Hepatic stellate cell (primary cell): ENCODE measurements at places on chromosomes 1 and 21.
A peak's percentile ranks its signal among the peaks of the same experiment; 100 is the strongest.

GRCh38 chr1:169795687-169796086, 980 bp upstream of the METTL18 start:
- DNase-seq, result no peak

DNA sequence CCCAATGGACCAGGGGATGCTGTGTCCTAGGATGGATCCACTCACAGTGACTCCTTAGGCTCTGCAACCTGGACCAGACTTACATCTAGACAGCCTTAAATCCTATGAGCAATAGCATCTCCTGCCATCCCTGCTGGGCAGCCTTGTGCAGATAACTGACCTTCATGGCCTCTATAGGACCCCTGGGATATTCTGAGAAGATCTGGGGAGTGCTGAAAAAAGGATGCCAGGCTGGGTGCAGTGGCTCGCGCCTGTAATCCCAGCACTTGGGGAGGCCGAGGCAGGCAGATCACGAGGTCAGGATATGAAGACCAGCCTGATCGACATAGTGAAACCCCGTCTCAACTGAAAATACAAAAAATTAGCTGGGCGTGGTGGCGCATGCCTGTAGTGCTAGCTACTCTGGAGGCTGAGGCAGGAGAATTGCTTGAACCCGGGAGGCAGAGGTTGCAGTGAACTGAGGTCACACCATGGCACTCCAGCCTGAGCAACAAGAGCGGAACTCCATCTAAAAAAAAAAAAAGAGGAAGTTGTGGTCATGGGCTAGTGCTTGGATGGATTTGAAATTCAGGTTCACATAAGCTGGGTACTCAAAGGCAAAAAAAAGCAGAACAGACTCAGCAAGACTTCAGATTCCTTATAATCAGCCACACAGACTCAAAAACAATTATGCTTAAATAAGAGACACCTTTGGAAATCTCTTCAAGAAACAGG, 10.9 kb upstream of the SH2D1B start:
- no peak for DNase-seq

- no peak for DNase-seq
Measured at GRCh38 chr1:216898801-216899200, 175.6 kb upstream of the ESRRG start.

DNA sequence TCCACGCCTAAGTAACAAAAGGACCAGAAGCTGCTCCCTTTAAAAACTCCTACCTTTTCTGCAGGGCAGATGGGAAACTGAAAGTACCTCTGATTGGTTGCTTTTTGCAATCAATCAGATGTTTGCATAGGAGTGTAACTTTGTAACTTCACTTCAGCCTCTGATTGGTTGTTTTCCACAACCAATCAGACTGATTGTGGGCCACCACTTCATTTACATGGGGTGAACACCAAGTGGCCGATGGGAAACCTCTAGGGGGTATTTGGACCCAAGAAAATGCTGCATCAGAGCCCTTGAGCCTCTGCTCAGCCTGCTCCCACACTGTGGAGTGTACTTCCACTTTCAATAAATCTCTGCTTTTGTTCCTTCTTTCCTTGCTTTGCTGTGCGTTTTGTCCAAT, 32.8 kb upstream of the CD1D start:
- no peak for DNase-seq

GRCh38 chr1:93078203-93078602, 880 bp upstream of the MTF2 start:
- DNase-seq, result no peak

DNA sequence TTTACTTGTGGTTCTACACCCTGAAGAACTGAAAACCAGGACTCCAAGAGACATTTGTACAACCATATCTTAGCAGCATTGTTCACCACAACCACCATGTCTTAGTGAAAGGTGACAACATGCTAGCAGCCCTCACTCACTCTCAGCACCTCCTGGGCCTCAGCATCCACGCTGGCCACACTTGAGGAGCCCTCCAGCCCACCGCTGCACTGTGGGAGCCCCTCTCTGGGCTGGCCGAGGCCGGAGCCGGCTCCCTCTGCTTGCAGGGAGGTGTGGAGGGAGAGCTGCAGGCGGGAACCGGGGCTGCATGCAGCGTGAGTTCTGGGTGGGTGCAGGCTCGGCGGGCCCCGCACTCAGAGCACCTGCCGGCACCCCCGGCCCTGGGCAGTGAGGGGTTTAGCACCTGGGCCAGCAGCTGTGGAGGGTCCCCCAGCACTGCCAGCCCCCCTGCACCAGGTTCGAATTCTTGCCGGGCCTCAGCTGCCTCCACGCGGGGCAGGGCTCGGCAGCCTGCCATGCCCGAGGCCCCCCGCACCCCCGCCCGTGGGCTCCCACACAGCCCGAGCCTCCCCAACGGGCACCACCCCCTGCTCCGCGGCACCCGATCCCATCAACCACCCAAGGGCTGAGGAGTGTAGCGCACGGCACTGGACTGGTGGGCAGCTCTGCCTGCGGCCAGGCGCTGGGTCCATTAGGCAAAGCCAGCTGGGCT, 9.2 kb downstream of the C1orf159 start:
- no peak for DNase-seq

- DNase-seq, result peak; percentile 57
Measured at GRCh38 chr1:20194757-20195461, 8.6 kb upstream of the PLA2G2C start.

DNA sequence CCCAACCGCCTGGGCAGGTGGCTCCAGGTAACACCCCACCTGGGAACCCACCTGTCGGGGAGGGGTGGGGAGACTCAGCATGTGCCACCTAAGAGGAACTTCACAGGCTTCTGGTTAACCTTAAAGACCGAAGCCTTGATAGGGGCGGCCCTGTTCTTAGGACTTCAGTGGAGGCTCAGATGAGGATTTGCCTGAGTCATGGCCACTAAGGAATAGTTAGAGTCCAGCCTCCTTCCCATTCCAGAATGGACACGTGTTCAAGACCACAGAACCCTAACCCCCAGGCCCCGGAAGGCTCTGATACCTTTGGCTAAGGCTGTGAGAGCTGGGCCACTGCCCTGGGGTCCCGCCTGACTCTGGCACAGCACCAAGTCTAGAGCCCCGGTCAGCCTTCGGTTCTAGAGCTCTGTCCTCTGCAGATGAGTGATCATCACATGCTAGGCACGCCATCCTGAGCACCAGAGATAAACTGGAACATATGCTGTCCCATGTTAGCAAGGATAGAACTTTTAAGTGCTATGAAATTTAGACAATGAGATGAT, 20.3 kb downstream of the PADI6 start:
- no peak for DNase-seq

DNA sequence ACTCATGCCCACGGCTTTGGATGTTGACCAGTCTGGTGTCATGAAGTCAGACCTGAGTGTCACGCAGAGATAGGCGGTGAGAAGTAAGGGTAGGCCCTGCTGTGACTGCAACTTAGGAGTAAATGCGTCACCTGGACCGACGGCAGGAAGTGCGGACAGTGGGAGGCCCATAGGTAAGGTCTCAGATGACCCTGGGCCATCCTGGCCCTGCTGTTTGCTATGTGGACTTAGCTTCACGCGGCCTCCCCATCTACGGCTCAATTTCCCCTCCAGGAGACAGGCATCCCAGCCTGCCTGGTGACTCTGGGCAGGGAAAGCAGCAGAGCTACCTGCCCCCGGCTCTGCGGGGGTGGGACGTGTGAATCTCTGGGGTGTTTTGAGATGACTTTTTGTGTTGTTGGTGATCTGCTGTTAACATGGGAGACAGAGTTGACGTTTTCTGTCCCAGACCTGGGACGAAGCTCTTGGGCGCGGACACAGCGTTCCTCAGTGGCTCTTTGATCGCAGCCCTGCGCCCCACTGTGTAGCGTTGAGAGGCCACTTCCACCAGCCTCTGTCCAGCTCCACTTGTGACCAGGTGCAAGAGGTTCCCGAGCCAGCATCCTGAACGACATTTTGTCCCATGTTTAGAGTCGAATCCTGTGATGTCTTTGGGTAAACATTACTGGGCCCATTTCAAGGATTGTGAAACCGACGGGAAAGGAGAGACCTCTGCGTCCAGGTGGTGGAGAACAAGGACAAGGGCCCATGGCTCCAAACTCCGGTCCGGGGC, 39.9 kb downstream of the CRYAA start:
- DNase-seq, result no peak

DNA sequence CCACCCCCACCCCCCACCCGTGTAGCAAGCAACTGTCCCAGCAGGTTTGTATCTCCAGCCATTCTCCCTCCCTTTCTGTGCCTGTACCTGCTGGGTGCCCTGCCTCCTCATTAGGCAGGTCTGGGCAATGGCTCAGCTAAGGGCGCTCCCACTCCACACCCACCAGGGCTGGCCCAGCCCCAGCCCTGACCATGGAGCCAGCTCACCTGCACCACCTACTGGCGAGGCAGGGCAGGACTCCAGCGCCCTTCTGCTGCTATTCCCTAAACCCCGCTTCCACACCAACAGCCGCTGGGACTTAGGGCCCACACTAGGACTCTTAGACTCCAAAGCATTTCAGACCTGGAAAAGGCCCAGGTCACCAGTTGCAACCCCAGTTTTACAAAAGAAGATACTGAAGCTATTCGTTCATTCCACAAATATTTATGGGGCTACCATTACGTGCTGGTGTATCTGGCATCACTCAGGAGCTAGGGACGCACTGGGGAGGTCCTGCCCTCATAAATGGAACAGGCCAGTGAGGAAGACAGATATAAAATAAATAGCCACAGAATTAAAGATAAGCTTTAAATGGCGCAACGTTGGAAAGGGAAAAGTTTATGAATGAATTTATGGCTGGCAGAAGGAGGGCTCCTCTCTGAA, 24.0 kb downstream of the PGLYRP3 start:
- peak; percentile 22 for DNase-seq

- no peak for DNase-seq
Measured at GRCh38 chr21:43881283-43881682, 16.3 kb downstream of the AGPAT3 start.

DNA sequence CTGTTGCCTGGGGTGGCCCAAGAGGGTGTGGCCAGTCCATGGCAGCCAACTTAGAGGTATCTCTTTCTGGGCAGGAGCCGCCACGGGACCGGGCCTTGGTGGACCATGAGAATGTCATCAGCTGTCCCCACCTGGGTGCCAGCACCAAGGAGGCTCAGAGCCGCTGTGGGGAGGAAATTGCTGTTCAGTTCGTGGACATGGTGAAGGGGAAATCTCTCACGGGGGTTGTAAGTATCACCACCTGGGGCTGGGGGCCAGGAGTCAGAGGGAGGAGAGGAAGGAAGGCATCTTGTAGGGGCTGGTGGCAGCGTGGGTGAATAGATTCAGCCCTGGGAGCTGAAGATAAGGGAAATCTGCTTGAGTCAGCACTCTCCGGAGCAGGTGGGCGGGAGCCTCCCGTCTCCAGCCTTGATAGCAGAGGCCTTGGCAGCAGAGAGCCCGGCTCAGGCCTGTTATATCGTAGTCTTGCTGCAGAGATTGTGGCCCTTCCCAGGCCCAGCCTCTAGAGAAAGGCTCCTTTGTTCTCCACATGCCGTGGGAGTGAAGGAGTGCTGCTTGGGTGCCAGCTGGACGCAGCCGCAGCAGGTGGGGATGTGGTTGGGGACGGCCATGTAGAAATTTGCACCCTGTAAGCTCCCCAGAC, 25.4 kb downstream of the PHGDH start:
- no peak for DNase-seq

- peak; percentile 27 for DNase-seq
Measured at GRCh38 chr1:96966536-96967138, 245.1 kb downstream of the PTBP2 start.

DNA sequence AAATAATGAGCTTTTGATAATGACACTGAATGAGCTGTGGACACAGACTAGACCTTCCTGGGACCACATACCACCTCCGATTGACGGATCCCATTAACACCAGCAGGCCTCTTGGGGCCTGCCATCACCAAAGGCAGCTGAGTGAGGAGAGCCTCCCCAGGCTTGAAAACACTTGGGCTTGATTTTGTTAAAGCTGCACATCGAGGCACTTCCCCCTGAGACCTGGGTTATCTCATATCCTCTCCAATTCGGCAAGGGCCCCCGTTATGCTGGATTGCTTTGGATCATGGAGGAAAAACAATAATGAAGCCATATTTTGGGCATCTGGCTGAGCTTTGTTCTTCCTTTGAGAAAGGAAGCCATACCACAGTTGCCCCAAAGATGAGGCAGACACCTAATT, 143.0 kb downstream of the AJAP1 start:
- no peak for DNase-seq

DNA sequence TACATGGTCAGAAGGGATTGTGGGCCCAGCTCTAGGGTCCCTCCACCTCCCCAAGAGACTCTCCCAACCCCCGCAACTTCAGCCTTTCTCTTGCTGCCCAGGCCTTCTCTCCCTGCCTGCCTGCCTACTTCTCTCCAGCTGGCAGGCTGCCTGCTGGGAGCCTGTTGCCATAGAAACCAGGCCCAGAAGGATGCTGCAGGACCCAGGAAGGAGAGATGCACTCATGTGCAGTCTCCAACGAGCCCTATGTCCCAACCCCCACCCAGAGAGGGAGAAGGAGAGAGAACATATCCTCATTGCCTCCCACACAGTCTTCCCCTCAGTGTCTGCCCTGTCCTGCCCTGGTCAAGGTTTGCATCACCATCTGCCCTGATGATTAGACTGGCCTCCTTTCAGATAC, 10.8 kb upstream of the SMIM12 start:
- no peak for DNase-seq

DNA sequence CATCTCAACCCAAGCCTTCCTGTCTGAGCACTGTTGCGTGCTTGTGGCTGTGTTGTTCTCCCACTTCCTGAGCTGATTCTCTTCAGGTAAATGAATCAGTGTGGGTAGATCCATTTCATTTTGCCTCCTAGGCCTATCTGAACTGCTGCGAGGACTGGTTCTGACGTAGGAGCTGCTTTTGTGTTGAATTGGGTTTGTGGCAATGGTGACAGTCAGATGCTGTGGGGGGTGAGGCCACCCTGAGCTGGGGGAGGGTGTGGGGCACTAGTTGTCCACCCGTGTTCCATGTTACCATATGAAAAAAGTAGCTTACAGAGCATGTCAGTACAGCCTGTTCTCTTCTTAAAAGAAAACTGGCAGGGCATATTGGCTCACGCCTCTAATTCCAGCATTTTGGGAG, 81.5 kb downstream of the MRPS6 start:
- DNase-seq, result no peak

DNA sequence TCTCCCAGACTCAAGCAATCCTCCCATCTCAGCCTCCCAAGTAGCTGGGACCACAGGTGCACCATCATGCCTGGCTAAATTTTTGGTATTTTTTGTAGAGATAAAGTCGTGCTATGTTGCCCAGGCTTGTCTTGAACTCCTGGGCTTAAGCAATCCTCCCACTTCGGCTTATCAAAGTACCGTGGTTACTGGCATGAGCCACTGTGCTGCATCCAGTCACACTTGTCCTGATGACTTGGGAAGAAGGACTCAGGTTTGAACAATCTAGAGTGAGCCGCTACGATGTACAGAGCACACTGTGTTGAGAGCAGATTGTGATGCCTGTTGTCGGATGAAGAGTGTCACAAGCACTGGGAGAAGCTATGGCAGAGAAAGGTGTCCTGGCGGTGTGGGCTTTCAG, 27.2 kb downstream of the RNF187 start:
- no peak for DNase-seq

DNA sequence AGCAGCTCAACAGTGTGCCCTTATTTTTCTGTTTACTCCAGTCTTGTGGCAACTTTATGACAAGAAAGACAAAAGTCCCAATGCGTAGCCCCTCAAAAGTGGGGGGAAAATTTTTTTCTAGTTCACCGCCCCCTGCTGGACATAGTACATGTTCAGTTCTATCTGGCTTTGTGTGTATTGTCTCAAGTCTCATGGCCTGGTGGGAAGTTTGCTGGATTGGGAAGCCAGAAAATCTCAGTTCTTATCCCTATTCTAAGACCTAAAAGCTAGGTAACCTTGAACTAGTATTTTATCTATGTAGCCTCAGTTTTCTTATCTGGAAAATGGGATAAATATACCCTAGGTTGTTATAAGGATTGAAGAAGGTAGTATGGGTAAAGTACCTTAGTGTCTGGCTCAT, 55.8 kb upstream of the LDLRAP1 start:
- no peak for DNase-seq

- DNase-seq, result no peak
Measured at GRCh38 chr1:211420389-211420788, 71.6 kb downstream of the RD3 start.
